Activated CD4-positive, alpha-beta memory T cell treated with anti-CD3 and anti-CD28 coated beads, Interleukin-2, amount 10 ng/mL, durations not matched to agents 7 days and 5 days (primary cell): ENCODE measurements at places on chromosomes 1 and 21. TPM values are rescaled to one million over a fixed set of nuclear protein-coding genes. Genes with fewer than 3 reads are reported as not detected.
A peak's percentile ranks its signal among the peaks of the same experiment; 100 is the strongest.

S100A7A gene
- total RNA-seq: not detected

EDARADD gene
- total RNA-seq: 5.4 TPM

FMO1 gene
- not detected for total RNA-seq

- no peaks in the 10 kb centered on the region for H3K4me1 ChIP-seq
- no peak overlapping the region for H3K4me3 ChIP-seq
- no peaks in the 10 kb centered on the region for H3K27me3 ChIP-seq
- no peaks in the 10 kb centered on the region for H3K36me3 ChIP-seq
Observed at GRCh38 chr1:71834601-71835441, 447.5 kb downstream of the NEGR1 start.

GRCh38 chr1:178477841-178478240, 18.9 kb downstream of the CLEC20A start:
- H3K4me3 ChIP-seq: no peak overlapping the region
- no peaks in the 10 kb centered on the region for H3K36me3 ChIP-seq
- H3K27me3 ChIP-seq: peaks cover 1% of the 10 kb centered on the region
- no peak overlapping the region for H3K27ac ChIP-seq
- no peaks in the 10 kb centered on the region for H3K4me1 ChIP-seq

- peaks cover 20% of the 10 kb centered on the region for H3K4me1 ChIP-seq
- no peaks in the 10 kb centered on the region for H3K27me3 ChIP-seq
- peak overlapping the region; percentile 6 for H3K4me3 ChIP-seq
- no peak for DNase-seq
- no peaks in the 10 kb centered on the region for H3K36me3 ChIP-seq
Observed at GRCh38 chr1:194052514-194053338, 866.3 kb upstream of the B3GALT2 start.

GRCh38 chr1:107251839-107252238, 111.0 kb downstream of the NTNG1 start:
- no peak overlapping the region for H3K27ac ChIP-seq
- H3K36me3 ChIP-seq: no peaks in the 10 kb centered on the region
- peaks cover 4% of the 10 kb centered on the region for H3K4me1 ChIP-seq

GRCh38 chr1:5650283-5651026, 341.8 kb downstream of the NPHP4 start:
- DNase-seq: peak; percentile 3
- no peak overlapping the region for H3K4me3 ChIP-seq
- H3K4me1 ChIP-seq: no peaks in the 10 kb centered on the region

DNA sequence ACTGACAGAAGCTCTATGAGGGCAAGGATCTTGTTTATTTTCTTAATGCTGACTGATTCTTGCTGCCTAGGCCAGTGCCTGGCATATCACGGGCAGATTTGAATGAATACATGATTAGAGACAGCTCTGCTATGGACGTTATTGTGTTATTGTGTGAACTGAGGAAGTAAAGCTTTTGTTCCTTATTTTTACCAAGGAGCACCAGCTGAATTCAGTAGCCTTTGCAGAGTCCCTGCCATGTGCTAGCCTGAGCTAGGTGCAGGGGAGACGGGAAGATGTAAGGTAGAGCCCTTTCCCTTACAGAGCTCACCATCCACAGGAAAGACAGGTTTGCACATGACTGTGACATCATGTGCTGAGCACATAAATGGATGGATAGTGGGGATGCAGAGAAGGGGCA, 36.0 kb upstream of the SCMH1 start:
- H3K27ac ChIP-seq: no peak overlapping the region
- no peaks in the 10 kb centered on the region for H3K4me1 ChIP-seq
- H3K36me3 ChIP-seq: no peaks in the 10 kb centered on the region
- DNase-seq: no peak
- peaks cover 20% of the 10 kb centered on the region for H3K27me3 ChIP-seq

- H3K27ac ChIP-seq: no peak within 1 kb of the TSS
- no peak for DNase-seq
- no peaks in the 10 kb centered on the region for H3K4me1 ChIP-seq
- H3K27me3 ChIP-seq: peaks cover 15% of the 10 kb centered on the region
- H3K4me3 ChIP-seq: no peak within 1 kb of the TSS
- no peaks in the 10 kb centered on the region for H3K36me3 ChIP-seq
Observed at GRCh38 chr1:54640863-54641836, at the start of gene MROH7. Gene MROH7 (plus strand): TSS chr1:54641786. CDS start chr1:54652927, 11,141 bp downstream.

CFAP74 gene
- total RNA-seq: not detected

- no peak overlapping the region for H3K27ac ChIP-seq
- no peaks in the 10 kb centered on the region for H3K27me3 ChIP-seq
- DNase-seq: no peak
- no peaks in the 10 kb centered on the region for H3K36me3 ChIP-seq
Observed at GRCh38 chr1:111576547-111576946, 43.0 kb upstream of the RAP1A start.

DNA sequence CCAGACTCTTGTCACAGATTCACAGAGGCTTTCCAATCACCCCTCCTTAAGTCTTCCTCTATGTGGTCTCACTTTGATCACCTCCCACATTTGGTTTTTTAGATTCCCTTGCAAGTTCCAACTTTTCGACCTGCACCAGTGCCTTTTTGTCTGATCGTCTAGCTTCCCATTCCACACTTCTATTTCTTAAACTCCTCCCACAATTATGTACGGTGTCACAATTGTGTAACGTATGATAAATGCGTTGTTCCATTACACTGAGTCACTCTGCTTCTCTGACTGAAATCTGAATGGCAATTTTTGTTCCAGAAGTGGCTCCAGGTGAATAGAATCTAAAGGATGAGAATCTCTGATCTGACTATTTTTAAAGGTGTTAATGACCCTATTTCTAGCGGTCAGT, 320.1 kb downstream of the LMX1A start:
- H3K4me1 ChIP-seq: no peaks in the 10 kb centered on the region
- DNase-seq: no peak
- H3K36me3 ChIP-seq: no peaks in the 10 kb centered on the region
- no peaks in the 10 kb centered on the region for H3K27me3 ChIP-seq
- H3K27ac ChIP-seq: no peak overlapping the region

LRRIQ3 gene
- 0.90 TPM for total RNA-seq

DNA sequence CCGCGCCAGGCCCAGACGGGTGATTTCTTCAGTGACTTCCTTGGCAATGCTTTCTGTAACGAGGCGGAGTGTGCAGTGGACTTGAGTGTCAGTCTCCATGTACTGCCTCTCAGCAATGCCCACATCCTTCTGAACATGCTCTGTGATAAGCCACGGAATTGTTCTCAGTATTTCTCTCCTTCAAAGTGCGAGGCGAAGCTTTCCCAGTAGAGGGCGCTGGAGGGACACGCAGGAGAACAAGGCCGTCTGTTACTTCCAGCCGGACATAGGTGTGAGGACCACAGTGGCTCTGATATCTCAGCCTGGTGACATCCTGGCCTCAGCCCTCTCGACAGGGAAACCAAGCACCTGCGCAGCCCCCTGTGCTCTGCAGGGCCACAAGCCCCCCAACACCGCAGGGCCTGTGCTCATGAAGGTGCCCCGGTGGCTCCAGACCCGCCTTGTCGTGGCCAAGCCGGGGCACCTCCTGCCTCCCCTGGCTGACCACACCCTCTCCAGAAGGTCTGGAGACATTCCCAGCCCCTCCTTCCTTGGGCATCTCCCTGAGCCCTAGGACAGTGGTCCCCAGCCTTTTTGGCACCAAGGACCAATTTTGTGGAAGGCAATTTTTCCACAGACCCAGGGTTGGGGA, 46.1 kb upstream of the BACE2 start:
- H3K4me1 ChIP-seq: no peaks in the 10 kb centered on the region
- peak; percentile 70 for DNase-seq
- no peaks in the 10 kb centered on the region for H3K36me3 ChIP-seq

- no peak overlapping the region for H3K27ac ChIP-seq
Observed at GRCh38 chr21:34730756-34731445, 62.1 kb downstream of the CLIC6 start.

FAM151A gene
- not detected for total RNA-seq

DNA sequence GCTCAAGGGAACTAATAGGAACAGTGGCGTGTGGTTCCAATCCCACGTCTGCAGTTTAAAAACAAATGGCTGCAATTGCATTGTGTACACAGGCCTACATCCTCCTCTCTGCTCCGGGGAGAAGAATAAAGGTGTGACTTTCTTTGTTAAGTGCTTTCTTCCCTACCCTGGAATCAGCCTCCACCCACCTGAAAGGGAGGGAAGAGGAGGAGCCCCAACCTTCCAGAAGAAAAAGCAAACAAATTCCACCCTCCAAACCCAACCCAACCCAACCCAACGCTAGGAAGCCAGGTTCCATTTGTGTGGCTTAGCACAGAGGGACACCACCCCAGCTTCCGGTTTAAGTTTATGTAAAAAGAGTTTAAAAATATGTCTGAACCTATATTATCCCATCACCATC, 11.8 kb upstream of the BACE2 start:
- H3K27ac ChIP-seq: no peak overlapping the region
- no peak overlapping the region for H3K4me3 ChIP-seq
- peaks cover 4% of the 10 kb centered on the region for H3K27me3 ChIP-seq
- no peaks in the 10 kb centered on the region for H3K36me3 ChIP-seq
- DNase-seq: no peak
